DMS79 treated with DMSO at 0.1 percent for 48 hours (cell line): ENCODE measurements at places on chromosomes 5 and 9.

DNA sequence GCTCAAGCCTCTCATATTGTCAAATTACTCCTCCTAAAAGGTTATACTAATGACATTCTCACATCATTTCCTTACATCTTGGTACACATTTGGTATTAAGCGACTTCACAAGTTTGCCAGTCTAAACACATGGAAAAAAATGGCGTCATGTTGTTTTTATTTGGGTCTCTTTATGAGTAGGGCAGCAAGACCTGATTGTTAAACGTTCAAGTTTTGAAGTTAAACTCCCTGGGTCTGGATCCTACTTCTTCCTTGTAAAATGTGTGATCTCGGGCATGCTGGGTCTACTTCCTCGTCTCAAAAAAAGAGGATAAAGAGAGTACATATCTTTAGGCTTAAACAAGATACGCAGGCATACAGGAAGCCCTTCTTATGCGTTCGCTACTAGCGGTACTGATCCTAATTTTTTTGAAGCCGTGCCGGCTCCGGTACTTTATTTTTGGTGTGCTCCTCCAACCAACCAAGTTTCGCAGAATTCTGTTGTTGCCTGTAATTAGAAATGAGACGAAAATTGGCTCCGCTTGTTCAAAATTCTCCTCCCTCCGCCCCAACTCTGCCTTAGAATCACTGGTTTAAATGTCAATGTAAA is 596 bp upstream of the CDC37L1 start:
- peak; percentile 66 for DNase-seq

DNA sequence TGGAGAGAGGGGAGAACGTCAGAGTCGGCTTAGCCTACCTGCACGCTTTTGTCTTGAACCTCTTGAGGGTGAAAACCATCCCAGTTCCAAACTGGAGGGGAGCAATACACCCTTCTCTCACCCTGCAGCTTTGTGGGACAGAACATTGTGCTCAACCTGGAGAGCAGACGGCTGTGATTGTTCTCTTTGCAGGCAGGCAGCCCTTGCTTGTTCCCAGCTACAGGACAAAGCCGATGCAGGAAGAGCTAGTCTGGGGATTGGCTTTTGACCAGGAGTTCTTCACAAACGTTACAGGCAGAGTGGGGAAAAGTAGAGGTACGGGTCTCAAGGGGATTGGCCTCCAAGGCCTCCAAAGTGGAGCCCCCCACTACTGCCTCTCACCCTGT is 33.9 kb upstream of the ARHGAP26 start:
- DNase-seq = no peak

- no peak for DNase-seq
Measured at GRCh38 chr9:136151214-136151804, 32.6 kb upstream of the TMEM250 start.

GRCh38 chr9:125532812-125533594 is 174.0 kb downstream of the MAPKAP1 start:
- no peak for DNase-seq

- DNase-seq = no peak
Measured at GRCh38 chr9:104820336-104820735, 56.4 kb downstream of the NIPSNAP3B start.

GRCh38 chr5:150175536-150175935 is 9.0 kb downstream of the CDX1 start:
- DNase-seq = no peak

DNA sequence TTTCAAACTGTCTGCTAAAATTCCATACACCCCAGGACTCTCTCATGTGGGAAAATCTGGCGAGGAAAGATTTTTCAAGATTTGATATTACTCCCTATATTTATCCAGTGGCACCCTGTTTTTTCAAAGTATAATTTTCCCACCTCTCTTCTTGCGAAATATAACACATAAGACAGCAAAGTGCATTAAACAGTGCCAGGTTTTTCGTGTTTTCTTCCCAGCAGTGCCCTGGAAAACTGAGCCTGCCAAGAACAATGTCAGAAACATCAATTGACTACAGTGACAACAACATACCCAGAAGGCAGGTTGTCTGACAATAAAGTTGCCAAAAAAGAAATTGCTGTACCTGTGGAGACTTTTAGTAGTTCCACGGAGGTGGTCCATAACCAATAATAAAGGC is 545.0 kb upstream of the ZNF608 start:
- DNase-seq = no peak

DNA sequence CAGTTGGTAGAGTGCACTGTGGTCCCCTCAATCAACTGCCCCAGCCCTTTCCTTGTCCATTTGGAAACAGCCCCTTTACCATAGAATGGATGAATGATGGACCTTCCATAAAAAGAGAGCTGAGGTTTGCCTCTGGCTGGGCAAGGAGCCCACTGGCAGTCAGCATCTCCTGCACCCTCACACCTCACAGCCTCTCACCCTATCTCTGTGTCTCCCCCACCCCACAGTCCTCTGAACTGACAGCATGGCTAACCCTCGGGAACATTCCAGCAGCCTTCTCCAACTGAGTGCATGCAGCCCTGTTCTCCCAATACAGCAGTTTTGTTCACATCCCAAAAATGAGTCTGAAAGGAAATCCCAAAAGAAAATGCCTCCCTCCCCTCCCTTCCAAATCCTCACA is 51.7 kb downstream of the RETREG1 start:
- DNase-seq = no peak
